ENCODE measurements at places on chromosomes 2 and 18.

DNA sequence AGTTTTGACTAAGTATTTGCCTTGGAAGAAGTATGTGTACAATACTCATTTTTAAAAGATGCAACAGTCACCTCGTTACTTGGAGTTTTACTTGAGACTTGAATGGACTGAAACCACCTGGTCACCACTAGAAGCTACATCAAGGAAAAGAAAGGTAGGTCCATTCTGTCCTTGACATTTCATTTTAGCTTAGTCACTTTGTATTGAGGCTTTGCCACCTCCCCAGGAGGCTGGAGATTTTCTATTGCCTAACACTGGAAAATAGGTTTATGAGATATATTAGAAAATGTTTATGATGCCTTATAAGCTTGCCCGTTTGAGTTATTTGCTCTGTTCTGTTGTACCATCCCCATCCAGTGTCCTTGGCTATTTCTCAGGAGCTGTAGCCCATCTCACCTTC lies 107.9 kb upstream of the ETAA1 start:
- DNase-seq, result no peak

DNA sequence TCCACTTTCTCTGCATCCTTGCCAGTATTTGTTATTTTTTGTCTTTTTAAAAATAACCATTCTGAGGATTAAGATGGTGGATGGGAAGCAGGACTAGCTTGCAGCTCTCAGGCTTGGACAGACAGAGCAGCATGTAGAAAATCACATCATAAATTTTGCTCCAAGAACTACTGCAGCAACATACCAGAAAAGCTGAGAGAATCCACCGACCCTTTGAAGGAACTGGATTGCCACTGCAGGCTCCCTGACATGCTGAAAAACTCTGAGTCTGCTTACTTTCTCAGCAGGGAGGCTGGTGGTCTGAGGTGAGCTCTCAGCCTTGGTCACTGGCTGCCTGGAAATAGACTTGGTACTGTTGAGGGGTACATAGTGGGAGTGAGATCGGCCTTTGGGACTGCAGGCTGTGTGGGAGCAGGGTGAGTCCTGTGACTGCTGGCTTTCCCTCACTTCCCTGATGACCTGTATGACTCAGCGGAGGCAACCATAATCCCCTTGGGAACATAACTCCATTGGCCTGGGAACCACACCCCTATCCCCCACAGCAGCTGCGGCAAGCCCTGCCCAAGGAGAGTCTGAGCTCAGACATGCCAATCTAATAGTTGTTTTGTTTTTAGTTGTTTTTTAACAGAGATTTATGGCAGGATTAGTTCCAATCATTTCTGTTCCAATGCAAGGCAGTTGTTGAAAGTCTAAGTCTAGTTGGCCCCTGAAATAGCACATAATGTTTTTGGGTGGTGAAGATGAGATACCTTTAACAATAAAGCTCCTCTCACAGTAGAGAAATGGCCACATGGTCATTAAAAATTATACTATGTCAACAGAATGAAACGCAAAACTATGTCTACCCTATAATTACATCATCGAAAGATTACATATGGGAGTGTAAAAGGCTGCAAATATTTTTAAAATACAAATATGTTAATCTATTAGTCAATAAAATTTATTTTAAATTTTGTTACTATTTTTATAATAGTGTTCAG lies 414.2 kb upstream of the CHAC2 start:
- DNase-seq, result no peak

- DNase-seq, result no peak
These were observed 237.6 kb downstream of the THSD7B start for GRCh38 chr2:137002896-137003295.

DNA sequence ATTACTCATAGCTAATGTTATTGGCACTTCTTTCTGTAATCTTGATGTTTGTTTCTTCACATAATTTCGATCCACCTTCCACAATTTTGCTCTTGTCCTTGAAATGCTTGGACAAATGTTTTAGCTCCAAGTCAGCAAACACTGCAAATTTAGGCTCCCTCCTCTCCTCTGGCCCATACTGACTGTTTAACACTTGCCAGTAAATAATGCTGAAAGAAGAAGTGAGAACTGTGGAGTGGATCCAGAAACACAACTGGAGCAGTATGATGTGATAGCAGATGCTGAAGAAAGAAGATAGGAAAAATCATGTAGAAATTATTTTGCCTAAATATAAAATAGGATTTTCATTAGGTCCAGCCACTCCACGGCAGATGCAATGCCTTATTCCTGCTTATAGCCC lies 415.0 kb upstream of the GYPC start:
- no peak for DNase-seq

DNA sequence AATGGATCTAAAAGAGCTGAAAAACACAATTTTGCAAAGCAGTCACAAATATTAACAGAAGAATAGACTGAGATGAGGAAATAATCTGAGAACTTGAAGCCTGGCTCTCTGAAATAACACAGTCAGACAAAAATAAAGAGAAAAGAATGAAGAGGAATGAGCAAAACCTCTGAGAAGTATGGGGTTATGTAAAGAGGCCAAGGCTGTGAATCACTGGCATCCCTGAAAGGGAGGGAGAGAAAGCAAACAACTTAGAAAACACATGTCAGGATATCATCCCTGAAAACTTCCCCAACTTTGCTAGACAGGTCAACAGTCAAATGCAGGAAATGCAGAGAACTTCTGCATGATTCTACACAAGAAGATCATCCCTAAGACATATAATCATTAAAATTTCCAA lies 73.5 kb upstream of the LHCGR start:
- no peak for DNase-seq

DNA sequence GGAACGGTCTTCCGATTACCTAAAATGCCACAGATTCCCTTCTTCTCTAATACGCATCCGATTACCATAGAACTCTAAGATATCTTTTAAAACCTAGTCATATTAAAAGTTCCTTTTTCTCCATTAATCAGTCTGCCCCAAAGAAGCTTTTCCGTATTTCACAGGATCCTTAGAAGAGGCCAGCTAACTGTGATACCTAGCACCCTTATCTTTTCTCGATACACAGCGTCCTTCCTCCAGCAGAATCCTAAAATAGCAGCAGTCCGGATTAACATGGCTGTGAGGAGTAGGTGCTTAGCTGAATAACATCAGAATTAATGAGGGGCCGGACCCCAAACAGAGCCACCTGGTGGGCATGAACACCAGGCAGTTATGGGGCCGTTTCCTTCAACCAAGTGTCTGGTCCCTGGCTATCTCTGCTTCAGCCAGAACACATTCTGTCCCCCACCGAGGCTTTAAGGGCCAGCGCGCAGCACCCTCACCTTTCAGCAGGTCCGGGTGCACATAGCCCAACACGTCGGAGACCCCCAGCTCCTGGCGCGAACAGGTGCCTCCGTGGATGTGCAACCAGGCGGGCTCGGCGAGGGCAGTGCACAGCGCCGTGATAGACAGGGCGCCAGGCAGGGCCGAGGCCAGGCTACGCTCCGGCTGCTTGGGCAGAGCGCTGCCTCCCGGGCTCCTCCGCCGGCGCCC lies 995 bp downstream of the TMEM127 start:
- DNase-seq, result peak; percentile 26

DNA sequence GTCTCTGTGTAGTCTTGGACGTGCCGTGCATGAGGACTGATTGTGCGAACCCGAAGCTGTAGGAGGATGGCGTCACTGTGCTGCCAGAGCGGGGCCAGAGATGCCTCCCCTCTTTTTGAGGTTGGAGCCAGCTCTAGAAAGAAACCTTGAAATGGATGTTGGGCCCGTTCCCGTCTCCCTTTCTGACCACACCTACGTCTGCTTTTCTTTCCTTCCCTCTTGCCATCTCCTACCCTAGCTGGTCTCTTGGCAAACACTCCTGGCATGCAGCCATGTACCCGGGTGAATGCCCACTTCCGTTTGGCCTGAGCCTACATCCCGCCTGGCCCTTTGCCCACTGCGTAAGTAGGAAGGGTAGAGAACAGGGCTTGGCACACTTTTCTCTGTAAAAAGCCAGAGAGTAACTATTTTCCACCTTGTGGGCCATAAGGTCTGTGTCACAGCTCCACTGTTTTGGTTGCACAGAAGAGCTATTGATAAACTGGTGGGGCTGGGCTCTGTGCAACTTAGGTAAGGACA lies 37.4 kb downstream of the SH3BP4 start:
- no peak for DNase-seq

DNA sequence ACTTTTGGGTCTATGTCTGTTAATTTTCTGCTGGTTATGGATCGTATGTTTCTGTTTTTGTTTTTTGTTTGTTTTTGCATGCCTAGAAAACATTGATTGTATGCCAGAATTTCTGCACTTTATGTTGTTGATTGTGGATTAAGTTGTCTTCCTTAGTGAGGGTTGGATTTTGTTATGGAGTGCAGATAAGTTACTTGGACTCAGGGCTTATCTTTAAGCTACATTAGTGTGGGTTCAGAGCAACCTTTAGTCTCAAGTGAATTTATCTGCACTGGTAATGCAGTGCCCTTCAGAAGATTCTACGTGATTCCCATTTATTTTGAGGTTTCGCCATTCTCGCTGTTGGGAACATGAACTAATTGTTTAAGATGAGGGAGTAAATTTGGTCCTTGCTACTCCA lies 32.9 kb downstream of the UBR3 start:
- DNase-seq, result no peak

DNA sequence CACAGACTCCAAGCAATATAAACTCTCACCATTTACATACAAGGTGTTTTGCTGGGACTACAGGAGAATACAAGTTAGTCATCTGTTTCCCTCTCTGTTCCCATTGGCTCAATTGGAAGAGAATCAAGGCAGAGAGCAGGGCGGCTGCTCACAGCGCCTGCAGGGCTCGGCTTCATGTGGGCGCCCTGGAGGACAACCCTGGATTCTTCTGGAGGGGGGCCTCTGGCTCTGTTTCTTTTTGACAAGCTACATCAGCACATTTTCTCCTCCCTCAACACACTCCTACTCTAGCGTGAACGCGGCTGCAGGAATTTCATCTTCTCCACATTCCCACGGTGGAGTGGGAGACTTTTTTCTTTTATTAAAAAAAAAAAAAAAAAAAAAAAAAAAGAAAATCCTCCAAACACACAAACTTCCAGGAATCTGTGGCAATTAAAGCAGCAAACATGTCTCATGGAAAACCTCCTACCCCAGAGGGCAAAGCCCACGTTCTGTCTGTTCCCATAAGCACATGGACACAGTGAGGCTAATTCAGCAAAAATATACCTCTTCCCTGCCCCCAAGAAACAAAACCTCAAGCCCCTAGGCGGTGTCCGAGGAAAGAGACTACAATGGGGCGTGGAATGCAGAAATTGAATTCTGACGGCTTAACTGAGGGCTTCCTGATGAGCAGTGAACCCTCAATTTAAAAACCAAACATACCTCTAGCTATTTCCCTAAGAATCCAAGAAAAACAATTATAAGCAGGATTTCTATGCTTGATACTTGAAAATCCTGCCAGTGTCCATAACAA lies 50.6 kb downstream of the PARD6G start:
- DNase-seq, result no peak

DNA sequence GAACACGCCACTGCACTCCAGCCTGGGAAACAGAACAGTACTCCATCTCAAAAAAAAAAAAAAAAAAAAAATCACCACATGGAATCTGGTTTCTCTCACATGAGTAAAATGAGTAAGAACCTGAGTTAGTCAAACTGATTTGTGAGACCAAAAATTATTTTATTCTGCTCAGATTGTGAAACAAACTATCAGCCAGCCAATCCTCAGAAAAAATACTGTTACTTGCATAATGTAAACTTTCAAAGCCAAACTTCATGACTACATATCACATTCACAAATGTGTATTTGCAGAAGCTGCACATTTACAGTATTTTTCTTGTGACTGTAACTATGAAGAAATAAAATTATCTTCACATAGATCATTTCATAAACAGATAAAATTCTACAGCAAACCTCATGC lies 23.2 kb downstream of the SUMO1 start:
- no peak for DNase-seq

- no peak for DNase-seq
These were observed 394.5 kb downstream of the DLGAP1 start for GRCh38 chr18:4060427-4061281.

DNA sequence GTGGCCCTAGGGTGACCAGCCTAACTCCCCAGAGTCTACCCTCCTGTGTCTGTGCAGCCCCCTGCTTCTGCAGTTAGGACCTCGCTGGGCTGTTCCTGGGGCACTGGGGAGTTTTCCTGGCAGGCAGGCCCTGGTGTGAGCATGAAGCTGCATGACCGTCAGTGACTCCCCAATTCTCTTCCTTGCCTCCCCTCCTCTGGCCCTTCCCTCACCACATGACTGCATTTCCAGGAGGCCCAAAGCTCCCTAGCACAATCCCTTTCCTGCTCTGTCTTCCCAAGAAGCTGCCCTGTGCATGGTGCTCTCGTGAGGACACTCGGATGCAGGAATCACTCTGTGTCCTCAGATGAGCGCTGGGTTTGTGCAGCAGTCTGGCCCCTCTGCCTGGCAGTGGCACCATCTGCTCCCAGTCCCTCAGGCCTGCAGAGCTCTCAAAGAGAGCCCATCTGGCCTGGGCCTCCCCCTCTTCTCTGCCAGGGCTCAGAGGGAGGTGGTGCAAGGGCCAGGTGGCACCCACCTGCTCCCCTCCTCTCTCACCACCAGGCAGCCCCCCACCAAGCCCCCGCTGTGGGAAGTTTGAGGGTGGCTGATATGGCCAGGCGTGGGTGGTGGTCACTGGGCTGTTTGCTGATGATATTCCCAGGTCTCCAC lies 125.6 kb upstream of the HS6ST1 start:
- DNase-seq, result no peak

DNA sequence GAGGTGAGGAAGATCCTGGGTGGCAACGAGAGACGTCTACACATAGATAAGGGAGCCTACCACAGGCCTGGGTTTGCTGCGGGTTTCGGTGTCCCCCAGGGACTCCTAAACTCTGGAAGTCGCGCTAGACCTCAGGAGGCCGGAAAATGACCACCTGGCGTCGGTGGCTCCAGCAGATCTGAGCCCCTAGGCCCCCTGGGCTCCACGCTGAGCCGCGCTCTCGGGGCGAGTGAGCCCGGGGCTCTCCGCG lies 987 bp upstream of the DLX1 start:
- no peak for DNase-seq

GRCh38 chr2:60496475-60496874 lies 57.0 kb downstream of the BCL11A start:
- DNase-seq, result no peak

GRCh38 chr2:16763493-16763899 lies 97.9 kb upstream of the CYRIA start:
- DNase-seq, result no peak

DNA sequence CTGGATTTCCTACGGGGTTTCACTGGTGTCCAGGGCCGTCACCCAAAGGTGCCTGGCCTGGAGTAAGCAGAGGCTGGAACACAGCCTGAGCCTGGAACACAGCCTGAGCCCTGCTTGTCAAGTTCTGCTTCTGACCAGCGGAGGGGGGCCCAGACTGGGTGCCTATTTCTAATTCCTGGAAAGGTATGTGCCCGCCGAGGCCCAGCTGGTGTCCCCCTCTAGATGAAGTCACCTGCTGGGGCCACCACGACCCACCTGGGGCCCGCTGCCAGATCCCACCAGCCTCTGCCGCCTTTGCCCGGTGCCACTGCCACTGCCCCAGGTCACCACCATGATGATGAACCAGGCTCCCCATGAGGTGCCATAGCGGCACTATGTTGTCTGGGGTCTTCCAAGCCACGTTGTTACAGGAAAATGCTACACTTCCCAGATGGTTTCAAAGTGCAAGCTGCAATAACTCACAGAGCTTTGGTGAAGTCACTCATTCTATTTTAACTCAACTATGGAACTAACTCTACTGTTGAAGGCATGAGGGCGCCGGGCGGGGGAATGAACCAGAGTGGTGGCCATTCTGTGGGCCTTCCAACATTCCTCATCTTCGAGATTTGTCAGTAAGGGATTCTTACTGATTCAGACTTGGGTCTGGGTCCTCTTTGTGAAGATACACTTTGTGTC lies 40.9 kb upstream of the LAPTM4A start:
- DNase-seq, result no peak

Data from T-cell (primary cell).